ENCODE measurements at places on chromosomes 3 and 15. TPM values are rescaled to one million over a fixed set of nuclear protein-coding genes. Genes with fewer than 3 reads are reported as not detected.

DNA sequence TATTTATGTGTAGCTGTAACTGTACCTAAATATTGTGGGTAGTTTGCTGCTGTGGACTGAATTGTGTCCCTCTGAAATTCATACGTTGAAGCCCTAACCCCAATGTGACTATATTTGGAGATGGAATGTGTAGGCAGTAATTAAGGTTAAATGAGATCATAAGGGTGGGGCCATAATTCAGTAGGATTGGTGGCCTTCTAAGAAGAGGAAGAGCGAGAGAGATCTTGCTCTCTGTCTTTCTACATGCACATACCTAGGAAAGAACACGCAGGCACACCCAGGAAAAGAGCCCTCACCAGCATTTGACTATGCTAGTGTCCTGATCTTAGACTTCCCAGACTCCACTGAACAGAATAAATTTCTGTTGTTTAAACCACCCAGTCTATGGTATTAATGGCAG lies 67.6 kb upstream of the CFAP20DC start:
- DNase-seq = no peak
- H3K36me3 ChIP-seq = no peaks in the 10 kb centered on the region
- H3K27ac ChIP-seq = no peak overlapping the region
- H3K27me3 ChIP-seq = no peaks in the 10 kb centered on the region

- no peaks in the 10 kb centered on the region for H3K36me3 ChIP-seq
- H3K4me3 ChIP-seq = no peak overlapping the region
- H3K27me3 ChIP-seq = peaks cover 3% of the 10 kb centered on the region
- peaks cover 20% of the 10 kb centered on the region for H3K4me1 ChIP-seq
- peak; percentile 79 for DNase-seq
- H3K27ac ChIP-seq = peak overlapping the region; percentile 57
Observed at GRCh38 chr3:197428117-197428801, 127.5 kb downstream of the BDH1 start.

DNA sequence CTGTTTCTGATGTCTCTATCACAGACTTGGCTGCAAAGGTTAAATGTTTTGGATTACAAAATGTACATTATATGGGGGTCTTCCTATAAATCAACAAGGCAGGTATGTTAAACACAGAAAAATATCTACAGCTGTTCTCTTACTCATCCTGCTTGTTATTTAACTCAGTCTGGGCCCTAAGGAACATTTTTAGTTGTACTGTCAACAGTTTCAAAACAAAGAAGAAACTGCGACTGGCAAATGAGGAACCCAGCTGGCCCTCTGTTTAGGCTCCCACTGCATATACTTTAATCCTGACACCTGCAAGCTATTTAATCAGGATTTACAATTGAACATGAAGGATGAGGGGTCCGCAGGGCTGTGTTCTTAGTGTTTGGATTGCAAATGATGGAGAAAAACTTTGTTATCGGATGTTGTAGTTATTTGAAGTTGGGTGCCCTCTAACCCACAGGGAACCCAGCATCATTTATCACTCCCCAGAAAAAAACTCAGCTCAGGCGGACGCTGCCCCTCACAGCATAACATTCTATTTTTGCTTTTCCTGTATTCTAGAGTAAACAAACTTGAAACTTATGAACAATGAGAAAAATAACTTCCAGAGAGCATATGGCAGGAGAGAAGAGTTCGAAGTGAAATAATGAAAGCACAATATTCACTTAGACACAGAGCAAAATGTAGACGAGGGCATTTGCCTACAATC lies 91.2 kb downstream of the POLR2M start:
- no peak for DNase-seq
- H3K27me3 ChIP-seq = no peaks in the 10 kb centered on the region
- no peak overlapping the region for H3K4me3 ChIP-seq
- H3K4me1 ChIP-seq = peaks cover 7% of the 10 kb centered on the region

- H3K4me3 ChIP-seq = no peak overlapping the region
- no peak for DNase-seq
- H3K27ac ChIP-seq = no peak overlapping the region
- H3K36me3 ChIP-seq = no peaks in the 10 kb centered on the region
- H3K27me3 ChIP-seq = no peaks in the 10 kb centered on the region
Observed at GRCh38 chr15:87858651-87859050, 397.9 kb downstream of the NTRK3 start.

GRCh38 chr3:18886331-18886730 lies 262.0 kb upstream of the KCNH8 start:
- H3K4me3 ChIP-seq = no peak overlapping the region
- H3K4me1 ChIP-seq = no peaks in the 10 kb centered on the region
- no peaks in the 10 kb centered on the region for H3K36me3 ChIP-seq
- no peaks in the 10 kb centered on the region for H3K27me3 ChIP-seq

DNA sequence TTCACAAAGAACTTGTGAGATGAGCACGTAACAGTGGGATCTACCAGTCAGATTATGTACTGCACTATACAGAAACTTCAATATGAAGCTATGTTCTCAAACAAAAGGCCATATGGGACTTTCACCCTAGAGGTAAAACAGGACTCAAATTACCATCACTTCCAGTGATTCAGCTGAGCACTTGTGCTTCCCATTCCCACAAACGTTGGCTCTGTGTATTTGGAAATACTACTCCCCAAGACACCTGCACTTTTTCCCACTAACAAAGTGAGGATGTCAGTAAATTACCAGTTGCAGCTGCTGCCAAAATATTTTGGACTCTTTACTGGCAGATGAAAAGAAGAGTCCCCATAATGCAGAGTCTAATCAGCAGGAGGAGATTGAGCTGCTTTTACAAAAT lies 1570.1 kb downstream of the SI start:
- no peaks in the 10 kb centered on the region for H3K27me3 ChIP-seq
- H3K27ac ChIP-seq = no peak overlapping the region
- H3K4me1 ChIP-seq = no peaks in the 10 kb centered on the region
- DNase-seq = no peak
- no peaks in the 10 kb centered on the region for H3K36me3 ChIP-seq
- H3K4me3 ChIP-seq = no peak overlapping the region

GRCh38 chr15:63314409-63314808 lies 37.0 kb downstream of the APH1B start:
- no peak overlapping the region for H3K27ac ChIP-seq
- H3K4me3 ChIP-seq = no peak overlapping the region
- DNase-seq = no peak
- H3K36me3 ChIP-seq = no peaks in the 10 kb centered on the region

- no peaks in the 10 kb centered on the region for H3K36me3 ChIP-seq
- no peak for DNase-seq
- no peak overlapping the region for H3K27ac ChIP-seq
- H3K4me3 ChIP-seq = no peak overlapping the region
- peaks cover 12% of the 10 kb centered on the region for H3K4me1 ChIP-seq
Observed at GRCh38 chr3:100023595-100023994, 90.7 kb downstream of the FILIP1L start.

DNA sequence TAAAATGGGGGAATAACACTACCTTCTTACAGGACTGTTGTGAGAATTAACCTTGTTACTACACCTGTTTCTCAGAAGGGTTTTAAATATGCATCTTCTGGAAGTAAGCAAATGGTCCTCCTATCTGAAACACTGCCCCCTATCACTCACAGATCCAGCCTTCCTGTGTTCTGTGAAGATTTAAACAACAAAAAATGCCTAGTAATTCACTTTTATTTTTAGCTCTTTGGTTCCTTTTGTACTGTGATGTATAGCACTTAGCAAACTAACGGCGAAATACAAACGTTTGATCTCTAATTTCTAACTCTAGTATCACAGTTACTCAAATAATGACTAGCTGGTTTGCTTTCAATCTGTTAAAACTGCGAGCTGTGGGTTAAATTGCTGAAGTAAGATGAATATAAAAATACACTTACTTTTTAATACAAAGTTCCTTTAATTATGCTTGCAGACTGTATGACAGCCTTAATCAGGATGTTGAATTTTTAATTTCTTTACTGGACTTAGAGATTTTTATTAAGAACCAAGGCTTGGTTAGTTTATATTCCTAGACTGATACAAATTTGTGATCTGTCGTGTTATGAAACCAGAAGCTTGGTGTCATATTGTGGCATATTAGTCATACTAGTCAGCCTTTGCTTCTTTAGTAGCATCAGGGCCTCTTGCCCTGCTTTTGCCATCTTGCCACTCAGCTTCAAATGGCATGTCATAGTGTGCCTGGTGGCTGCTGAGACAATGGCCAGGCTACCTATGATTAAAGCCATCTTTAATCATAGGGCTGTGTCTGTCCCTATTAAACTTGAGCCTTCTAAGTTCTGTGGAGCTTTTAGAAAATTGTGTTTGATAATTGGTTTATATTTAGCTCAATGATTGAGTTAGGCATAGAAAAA lies 9.2 kb downstream of the EIF3J start:
- H3K27ac ChIP-seq = no peak overlapping the region
- H3K4me3 ChIP-seq = no peak overlapping the region
- H3K27me3 ChIP-seq = no peaks in the 10 kb centered on the region
- no peak for DNase-seq
- H3K4me1 ChIP-seq = peaks cover 27% of the 10 kb centered on the region
- no peaks in the 10 kb centered on the region for H3K36me3 ChIP-seq

GRCh38 chr3:16377196-16377595 lies 112.2 kb downstream of the OXNAD1 start:
- peaks cover 5% of the 10 kb centered on the region for H3K4me1 ChIP-seq
- H3K27ac ChIP-seq = no peak overlapping the region

GRCh38 chr3:153079386-153079785 lies 82.6 kb upstream of the RAP2B start:
- no peak overlapping the region for H3K4me3 ChIP-seq
- no peaks in the 10 kb centered on the region for H3K36me3 ChIP-seq
- no peak for DNase-seq
- H3K27ac ChIP-seq = no peak overlapping the region
- no peaks in the 10 kb centered on the region for H3K4me1 ChIP-seq
- H3K27me3 ChIP-seq = no peaks in the 10 kb centered on the region

- H3K4me1 ChIP-seq = no peaks in the 10 kb centered on the region
- H3K4me3 ChIP-seq = no peak overlapping the region
- no peaks in the 10 kb centered on the region for H3K27me3 ChIP-seq
- H3K36me3 ChIP-seq = no peaks in the 10 kb centered on the region
- no peak for DNase-seq
Observed at GRCh38 chr3:153379516-153379915, 217.5 kb downstream of the RAP2B start.

DNA sequence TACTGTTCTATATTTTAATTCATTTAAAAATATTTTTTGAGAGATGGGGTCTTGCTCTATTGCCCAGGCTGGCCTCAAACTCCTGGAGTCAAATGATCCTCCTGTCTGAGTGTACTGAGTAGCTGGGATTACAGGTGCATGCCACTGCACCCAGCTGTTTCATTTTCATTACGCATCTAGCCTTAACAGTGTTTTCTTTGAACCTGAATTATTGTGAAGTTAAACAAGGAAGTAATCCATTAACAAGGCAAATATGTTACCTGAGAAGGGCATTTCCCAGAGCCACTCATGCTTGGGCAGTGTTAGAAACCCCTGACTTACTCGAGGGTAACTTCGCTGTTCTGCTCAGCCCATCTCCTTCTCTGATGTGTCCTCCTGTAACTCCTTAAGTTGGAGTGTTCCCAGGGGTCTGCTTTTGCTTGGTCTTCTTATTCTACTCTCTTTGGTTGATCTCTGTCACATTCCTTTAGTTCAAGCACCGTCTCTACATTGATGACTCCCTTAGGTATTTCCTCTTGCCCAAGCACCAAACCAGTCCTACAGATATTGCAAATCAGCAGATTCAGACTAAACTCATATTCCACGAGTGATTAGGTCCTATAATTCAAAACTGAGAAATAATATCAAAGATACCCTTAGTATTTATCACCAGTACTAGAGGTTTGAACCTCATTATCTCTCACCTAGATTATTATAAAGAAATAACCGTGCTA lies 107.9 kb downstream of the STAC start:
- H3K36me3 ChIP-seq = no peaks in the 10 kb centered on the region
- no peak for DNase-seq
- no peaks in the 10 kb centered on the region for H3K4me1 ChIP-seq
- H3K4me3 ChIP-seq = no peak overlapping the region

DNA sequence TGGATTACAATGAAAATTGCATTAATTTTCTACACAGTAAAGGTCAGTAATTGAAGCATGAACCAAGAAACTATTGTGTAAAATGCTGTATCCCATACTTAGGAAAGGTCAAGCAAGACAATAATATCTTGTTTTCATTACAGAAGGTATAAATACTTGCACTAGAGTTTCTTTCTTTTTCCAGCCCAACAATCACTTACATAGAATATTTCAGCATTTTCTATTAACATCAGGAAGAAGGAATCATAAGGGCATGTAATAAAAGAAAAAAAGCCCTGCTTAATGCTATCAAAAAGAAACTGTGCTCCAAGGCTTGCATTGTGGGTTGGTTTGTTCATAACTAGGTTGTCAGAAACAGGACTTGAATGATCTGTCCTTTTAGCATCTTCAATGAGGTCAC lies 215.1 kb downstream of the MCTP2 start:
- no peaks in the 10 kb centered on the region for H3K27me3 ChIP-seq
- DNase-seq = no peak
- H3K27ac ChIP-seq = no peak overlapping the region
- no peaks in the 10 kb centered on the region for H3K4me1 ChIP-seq
- H3K4me3 ChIP-seq = no peak overlapping the region

- H3K4me3 ChIP-seq = no peak overlapping the region
- H3K27me3 ChIP-seq = no peaks in the 10 kb centered on the region
- H3K36me3 ChIP-seq = no peaks in the 10 kb centered on the region
- H3K27ac ChIP-seq = peak overlapping the region; percentile 52
Observed at GRCh38 chr3:128806588-128806987, 72.8 kb upstream of the ACAD9 start.

- no peak overlapping the region for H3K27ac ChIP-seq
- DNase-seq = no peak
- peaks cover 18% of the 10 kb centered on the region for H3K36me3 ChIP-seq
- H3K27me3 ChIP-seq = no peaks in the 10 kb centered on the region
- no peaks in the 10 kb centered on the region for H3K4me1 ChIP-seq
Observed at GRCh38 chr3:197686899-197687298, 49.8 kb downstream of the RUBCN start.

GRCh38 chr3:150255826-150256225 lies 152.3 kb upstream of the TSC22D2 start:
- no peak for DNase-seq
- H3K4me3 ChIP-seq = no peak overlapping the region
- H3K27me3 ChIP-seq = no peaks in the 10 kb centered on the region

GRCh38 chr3:129966876-129967275 lies 7.6 kb upstream of the TRH start:
- H3K4me1 ChIP-seq = no peaks in the 10 kb centered on the region
- H3K27me3 ChIP-seq = no peaks in the 10 kb centered on the region
- no peak overlapping the region for H3K4me3 ChIP-seq
- no peaks in the 10 kb centered on the region for H3K36me3 ChIP-seq
- no peak overlapping the region for H3K27ac ChIP-seq

DNA sequence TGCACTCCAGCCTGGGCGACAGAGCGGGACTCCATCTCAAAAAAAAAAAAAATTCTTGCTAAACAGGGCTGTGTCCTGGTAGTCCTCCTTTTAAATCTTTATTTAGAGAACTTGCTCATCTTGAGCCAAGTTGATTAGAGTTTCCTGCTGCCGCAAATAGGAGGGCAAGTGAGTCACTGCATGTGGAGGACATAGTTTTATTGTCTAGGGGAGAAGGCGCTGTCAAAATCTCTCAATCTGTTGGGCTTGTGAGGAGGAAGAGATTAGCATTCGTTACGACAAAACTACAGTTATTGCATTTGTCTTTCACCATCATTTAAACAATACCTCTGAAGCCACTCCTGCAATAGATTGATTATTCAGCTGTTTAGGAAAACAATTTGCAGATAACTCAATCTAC lies 11.5 kb downstream of the MUC4 start:
- no peak overlapping the region for H3K27ac ChIP-seq
- H3K36me3 ChIP-seq = no peaks in the 10 kb centered on the region
- DNase-seq = no peak
- no peaks in the 10 kb centered on the region for H3K27me3 ChIP-seq

Gene THRB
- 37.5 TPM for total RNA-seq

Gene LOXL1
- 1.8 TPM for total RNA-seq

Gene ITIH1
- total RNA-seq = not detected

Gene SLC27A2
- total RNA-seq = 8.2 TPM

Gene SKOR1
- total RNA-seq = 0.79 TPM

Gene FAM131A
- 35.9 TPM for total RNA-seq

All from transverse colon (tissue), 4 donors.